ENCODE measurements at places on chromosomes 7 and 10.

DNA sequence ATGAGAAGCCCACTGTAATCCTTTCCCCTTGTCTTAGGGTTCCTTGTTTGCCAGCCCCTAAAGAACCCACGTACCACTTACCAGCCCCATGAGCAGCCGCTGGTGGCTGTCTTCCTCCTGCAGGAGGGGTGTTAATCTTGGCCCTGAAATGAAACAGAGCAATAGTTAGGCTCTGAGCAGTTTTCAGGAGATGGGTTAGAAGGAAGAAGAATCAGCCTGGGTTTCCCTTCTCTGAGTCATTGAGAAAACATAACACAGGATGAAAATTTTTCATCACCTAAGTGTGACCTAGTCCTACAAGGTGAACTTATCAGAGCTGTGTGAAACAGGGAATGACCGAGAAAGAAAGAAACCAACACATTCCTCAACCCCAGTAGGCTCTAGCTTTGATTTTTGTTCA, 90.0 kb downstream of the GSAP start:
- no peak for DNase-seq

- no peak for DNase-seq
These were observed 48.8 kb downstream of the DLD start for GRCh38 chr7:107939573-107940489.

- no peak for DNase-seq
These were observed 577 bp downstream of the PRSS37 start for GRCh38 chr7:141840708-141841107.

- DNase-seq: no peak
These were observed 40.3 kb upstream of the BHLHA15 start for GRCh38 chr7:98170966-98171365.

GRCh38 chr7:88485821-88486220, 179.1 kb upstream of the STEAP4 start:
- no peak for DNase-seq

- DNase-seq: no peak
These were observed 1002.0 kb downstream of the LRMDA start for GRCh38 chr10:76433161-76434005.

- peak; percentile 67 for DNase-seq
These were observed 24.3 kb upstream of the CPA2 start for GRCh38 chr7:130242198-130243014.

DNA sequence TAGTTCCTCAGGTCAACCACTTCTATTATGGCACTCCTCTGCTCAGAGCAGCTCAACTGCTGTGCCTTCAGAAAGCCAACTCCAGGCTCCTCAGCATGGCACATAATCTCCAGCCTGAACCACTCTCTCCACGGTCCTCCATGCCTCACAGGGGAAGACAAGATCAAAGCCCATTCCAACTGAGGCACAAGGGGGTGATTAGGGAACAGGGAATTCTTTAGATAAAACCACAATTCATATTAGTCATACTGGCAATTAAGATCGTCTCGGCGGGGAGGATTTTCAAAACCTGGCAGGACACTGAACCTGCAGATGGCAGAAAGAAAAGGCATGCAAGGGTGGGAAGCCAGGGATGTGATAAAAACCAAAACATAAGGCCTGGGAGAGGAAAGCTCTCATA, 361.6 kb downstream of the FGFR2 start:
- DNase-seq: no peak

DNA sequence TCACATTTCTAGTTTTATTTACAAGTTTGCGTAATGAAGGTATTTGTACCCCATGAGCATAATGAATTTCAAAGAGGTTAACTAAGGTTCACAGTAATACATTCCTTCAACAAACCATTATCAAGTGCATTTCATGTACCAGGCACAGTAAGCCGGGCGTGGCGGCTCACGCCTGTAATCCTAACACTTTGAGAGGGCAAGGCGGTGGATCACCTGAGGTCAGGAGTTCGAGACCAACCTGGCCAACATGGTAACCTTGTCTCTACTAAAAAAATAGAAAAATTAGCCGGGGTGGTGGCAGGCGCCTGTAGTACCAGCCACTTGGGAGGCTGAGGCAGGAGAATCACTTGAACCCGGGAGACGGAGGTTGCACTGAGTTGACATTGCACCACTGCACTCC, 4.3 kb upstream of the EIF3A start:
- DNase-seq: no peak

- DNase-seq: no peak
These were observed 8.2 kb upstream of the SGPL1 start for GRCh38 chr10:70807556-70807955.

DNA sequence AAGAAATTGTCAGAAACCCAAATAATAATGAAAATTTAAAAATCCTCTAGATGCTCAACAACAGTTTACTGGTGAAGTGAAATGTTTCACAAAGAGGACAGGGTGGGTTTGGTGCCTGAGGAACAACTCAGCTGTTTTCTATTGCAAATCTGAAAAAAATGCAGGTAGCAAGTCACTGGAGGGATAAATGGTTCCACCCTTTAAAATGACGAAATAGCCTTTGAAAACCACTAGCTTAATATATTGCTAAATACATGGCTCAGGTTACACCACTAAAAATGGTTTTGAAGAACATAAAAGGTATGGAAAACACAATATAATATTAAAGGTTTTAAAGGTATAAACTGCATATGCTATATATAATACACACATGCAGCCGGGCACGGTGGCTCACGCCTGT, 69.5 kb downstream of the LMBR1 start:
- no peak for DNase-seq

DNA sequence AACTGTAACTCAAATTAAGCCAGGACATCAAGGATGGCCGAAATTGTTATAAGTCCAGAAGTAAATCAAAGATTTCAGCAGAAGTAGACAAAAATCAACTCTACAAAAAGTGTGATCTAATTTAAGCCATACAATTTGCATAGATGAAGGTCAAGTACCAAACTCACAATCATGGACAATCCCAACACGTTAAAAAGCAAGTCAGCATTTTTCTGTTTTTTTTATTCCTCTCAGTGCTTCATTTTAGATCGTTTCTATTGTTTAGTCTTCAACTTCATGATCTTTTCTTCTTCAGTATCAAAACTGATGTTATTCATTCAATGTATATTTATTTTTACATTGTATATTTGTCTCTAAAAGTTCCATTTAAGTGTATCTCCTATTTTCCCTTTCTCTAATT, 674.3 kb upstream of the PHF14 start:
- no peak for DNase-seq

GRCh38 chr10:37952043-37952755, 24.2 kb downstream of the ZNF25 start:
- DNase-seq: no peak

- DNase-seq: no peak
These were observed 1.7 kb downstream of the SCRN1 start for GRCh38 chr7:29987811-29988317.

DNA sequence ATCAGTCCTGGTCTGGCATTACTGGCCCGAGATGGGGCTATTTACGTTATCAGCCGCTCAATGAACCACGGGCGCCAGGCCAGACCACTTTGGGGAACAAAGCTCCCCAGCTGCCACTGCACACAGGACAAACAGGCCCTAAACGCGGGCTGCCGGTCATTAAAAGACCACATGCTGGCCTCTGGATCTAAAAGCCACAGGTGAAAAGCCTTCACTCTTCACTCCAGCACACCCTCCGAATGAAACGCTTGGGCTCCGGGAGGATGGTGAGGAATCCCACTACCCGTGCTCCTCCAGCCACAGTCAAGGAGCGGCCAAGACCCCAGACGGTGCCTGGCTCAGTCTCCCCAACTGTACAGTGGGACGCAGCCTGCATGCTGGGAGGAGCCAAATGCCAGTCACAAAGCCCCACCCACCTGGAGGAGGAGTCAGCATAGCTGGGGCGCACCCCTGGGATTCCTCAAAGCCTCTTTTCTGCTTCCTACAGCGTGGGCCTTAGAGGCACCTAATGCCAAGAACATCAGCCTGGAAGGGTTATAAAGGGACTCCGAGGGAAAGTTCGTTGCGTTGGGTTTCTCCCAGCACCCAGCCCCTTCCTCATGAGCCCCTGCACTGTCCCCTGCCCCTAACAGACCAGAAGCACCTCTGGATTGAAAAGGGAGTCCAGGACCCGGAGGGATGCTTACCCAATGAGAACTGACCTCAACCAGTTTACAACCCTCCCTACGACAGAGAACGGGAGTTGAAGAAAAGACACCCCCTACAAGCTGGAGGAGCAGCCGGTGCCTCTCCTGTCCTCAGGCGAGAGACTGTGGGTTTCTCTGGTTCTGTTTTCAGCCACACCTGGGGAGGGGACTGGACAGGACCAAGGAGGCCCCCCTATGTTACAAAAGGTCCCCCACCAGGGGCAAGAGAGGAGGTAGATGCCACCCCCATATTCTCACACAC, 4.7 kb downstream of the PDGFA start:
- DNase-seq: peak; percentile 73

DNA sequence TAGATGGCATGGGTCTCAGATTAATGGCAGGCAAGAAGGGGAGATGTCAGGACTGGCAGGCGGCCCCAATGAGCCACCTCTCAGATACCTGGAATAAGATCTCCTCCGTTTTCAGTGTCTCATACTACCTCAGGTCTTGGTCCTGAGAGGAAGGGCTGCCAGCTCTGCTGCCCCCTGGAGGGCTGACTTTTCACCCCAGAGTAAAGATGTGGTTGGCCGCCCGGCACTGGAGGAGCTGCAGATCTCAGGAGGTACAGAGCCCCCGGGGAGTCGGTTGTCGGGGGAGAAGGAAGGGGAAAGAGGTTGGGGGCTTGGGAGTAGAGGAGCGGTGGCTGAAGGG, 642 bp upstream of the COL13A1 start:
- DNase-seq: peak; percentile 92

- DNase-seq: no peak
These were observed 85.5 kb downstream of the WIPF3 start for GRCh38 chr7:29891766-29892165.

- peak; percentile 42 for DNase-seq
These were observed 84.2 kb downstream of the CUL1 start for GRCh38 chr7:148782757-148783456.

- no peak for DNase-seq
These were observed 27.4 kb upstream of the CAPZA2 start for GRCh38 chr7:116834815-116835504.

GRCh38 chr7:99004216-99004615, 125.9 kb downstream of the TRRAP start:
- no peak for DNase-seq

GRCh38 chr10:74738542-74738941, 87.9 kb upstream of the KAT6B start:
- no peak for DNase-seq

DNA sequence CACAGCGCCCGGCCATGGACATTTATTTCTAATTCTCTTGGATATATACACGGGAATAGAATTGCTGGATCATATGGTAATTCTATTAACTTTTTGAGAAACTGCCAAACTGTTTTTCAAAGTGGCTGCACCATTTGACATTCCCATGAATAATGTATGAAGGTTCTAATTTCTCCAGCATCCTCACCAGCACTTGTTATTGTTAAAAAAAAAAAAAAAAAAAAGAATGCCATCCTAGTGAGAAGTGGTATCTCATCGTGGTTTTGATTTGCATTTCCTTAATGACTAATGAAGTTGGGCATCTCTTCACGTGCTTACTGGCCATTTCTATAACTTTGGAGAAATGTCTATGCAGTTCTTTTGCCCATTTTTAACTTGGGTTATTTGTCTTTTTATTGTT, 13.5 kb downstream of the CNNM2 start:
- DNase-seq: no peak

DNA sequence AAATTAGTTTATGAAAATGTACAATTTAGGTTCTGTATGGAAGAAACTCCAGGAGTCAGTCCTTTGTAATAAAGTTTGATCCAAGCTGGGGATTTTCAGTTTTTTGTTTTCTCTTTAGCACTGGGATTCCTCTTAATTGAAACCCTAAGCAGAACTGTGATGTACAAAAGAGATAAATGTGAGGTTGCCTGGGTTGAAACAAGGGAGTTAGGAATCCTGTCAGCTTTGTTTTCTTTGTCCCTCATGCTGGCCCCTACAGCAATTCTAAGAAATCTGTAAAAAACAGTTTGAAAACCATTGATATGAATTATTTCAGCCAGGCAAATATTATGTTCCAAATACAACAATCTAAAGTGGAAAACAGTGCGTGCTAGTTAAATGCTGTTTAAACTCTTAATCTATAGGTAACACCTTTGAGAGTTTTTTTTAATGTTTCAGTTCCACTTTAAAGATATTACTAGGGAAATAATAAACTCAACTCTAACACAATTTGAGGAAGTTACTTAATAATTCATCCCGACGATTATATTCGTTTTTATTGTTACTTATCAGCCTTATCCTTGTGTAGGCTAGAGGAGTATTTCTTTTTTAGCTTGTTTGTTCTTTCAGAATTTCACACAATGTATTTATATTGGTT, 65.3 kb downstream of the SGCE start:
- DNase-seq: no peak

DNA sequence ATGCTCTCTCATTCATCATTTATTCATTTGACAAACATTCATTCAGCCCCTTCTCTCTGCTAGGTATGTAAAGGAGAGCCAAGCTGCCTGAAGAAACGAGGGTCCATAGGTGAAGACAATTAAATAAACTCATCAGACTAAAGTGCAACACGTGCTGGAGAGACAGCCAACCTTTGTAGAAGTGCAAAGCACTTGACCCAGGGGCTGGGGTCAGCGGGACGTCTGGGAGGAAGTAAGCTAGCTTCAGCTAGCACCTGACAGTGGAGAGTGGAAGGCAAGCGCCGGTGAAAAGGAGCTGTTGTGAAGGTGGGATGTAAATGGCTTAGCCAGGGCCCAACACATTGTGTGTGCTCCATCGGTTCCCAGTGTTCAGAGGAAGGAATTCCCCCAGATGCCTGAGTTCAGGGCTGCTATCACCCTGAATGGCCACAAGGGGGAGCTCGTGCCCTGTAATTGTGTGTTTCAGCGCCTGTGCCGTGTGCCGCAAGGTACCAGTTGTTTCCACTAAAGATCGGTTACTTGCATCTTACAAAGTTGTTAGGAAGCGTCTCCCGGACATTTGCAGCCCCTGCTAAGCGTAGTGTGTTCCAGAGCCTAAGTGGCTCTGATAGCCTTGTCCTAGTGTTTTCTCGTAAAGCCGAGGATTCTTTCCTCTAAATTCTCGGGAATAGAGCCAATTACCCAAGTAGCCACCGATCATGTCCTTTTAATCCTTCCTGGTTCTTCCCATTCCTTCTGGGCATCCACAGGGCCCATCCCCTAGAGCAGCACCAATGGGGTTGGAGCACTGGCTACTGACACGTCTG, 30.6 kb downstream of the TLX1 start:
- peak; percentile 91 for DNase-seq

DNA sequence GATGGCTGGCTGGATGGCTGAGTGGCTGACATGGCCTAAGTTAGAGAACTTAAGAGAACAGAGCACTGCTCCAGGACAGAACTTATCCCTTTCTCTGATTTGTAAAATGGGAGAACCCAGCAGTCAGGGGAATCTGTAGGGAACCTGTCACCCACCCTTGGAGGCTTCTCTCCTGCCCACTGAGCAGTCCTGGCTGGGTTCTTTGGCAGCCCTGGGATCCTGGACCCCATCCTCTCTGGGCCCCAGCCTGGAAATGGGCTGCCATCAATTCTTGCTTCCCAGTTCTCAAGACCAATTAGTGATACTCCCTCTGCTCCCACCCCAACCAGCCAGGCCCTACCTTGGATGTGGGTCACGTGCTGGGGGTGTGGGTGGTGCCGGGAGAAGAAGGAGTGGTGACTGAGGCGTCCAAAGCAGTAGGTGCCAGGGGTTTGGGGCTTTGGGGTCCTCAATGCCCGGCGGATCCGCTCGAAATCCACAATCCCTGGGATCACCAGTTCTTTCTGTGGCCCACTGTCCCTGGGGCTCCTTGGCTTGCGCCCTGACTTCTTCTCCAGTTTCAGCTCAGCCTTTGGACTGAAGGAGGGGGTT, 3.6 kb downstream of the TBATA start:
- no peak for DNase-seq
